ELR (cell line): ENCODE measurements at places on chromosomes 16 and 17.

DNA sequence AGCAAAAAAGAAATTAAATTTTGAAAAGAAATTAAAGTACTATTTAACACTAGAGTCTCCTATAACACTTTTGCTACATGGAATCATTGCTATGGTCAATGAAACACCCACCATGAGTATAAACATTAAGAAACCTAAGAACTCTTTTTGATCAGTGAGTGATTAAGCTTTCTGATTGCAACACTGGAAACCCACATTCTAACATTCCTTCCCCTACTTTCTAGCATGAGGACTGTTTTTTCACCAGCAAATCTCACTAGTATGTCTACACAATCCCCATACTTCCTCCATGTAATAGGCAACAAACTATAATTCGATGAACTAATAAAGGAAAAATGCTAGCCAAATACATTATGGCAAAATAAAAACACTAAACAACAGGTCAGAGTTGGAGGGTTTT, 54.7 kb downstream of the SKAP1 start:
- DNase-seq, result peak; percentile 44

- DNase-seq, result no peak
Measured at GRCh38 chr17:63838631-63839171, 3.8 kb downstream of the SMARCD2 start.

DNA sequence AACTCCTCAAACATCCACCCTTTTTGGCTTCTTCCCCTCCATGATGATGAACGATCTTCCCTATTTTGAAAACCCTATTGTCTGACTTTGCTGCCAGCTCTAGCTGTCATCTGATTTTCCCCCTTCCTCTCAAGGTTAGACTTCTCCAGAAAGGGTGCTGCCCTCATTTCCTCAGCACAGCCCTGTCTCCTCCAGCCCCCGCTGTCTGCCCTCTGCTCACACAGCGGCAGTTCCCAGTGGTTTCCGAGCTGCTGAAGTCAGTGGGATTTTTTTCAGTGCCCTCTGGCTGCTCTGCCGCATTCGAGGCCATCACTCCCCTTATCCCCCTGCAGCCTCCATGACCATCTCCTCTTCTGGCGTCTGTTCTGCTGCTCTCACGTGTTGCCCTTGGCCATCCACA, 26.6 kb upstream of the C17orf107 start:
- DNase-seq, result no peak

GRCh38 chr17:78174346-78174869, 6.0 kb downstream of the SYNGR2 start:
- DNase-seq, result no peak

DNA sequence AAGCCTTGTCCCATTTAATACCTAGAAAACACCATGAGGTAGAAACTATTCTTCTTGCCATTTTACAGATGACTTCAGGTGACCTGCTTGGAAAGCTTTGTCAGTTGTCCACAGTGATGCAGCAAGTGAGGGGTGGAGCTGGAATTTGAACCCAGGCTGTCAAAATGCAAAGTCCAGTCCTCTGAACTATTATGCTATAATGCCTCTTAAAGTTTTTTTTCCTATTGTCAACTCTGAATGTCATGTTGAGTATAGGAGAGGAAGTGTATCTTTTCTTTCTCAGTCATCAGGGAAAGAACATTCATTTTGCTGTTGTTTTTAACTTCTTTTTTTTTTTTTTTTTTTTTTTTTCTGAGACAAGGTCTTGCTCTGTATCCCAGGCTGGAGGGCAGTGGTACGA, 525.6 kb downstream of the XYLT1 start:
- DNase-seq, result no peak

GRCh38 chr16:11692651-11693050, 24.4 kb downstream of the SNN start:
- no peak for DNase-seq

DNA sequence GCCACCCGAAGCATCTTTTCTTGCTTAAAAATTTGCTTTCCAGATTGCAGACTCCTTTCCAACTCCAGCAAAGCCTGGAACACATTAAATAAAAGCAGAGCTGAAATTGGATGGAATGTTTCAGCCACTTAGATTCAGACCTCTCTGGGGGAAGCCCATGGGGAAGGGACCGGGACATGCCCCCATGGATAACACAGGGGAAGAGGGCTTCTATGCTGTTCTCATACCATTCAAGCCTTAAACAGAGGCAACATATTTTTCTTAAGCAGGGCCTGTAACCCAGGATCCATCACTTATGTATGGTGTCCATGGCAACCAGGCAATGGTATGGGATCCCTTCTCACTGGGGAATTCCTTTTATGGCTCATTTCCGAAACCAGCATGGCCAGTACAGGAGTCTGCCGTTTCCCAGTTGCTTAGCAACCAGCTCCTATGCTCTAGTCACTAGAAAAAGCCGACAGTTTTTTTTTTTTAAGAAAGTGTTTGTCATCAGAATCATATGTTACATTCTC, 62.0 kb upstream of the MARCHF10 start:
- peak; percentile 91 for DNase-seq

DNA sequence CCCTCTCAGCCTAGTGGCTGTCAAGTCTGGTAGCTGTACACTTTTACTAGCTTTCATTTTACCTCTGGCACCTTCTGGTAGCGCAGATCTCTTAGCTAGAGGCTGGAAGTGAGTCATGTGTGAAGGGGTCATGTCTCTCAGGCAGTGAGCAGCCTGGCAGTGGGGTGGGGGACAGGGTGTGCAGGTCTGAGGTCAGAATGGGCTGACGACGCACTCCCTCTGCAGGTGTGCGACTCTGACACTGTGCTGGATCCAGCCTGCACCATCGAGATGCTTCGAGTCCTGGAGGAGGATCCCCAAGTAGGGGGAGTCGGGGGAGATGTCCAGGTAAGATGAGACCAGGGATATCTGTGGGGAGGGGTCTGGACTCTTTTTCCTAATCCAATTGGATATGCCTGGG, 7.8 kb downstream of the HAS3 start:
- DNase-seq, result peak; percentile 29

DNA sequence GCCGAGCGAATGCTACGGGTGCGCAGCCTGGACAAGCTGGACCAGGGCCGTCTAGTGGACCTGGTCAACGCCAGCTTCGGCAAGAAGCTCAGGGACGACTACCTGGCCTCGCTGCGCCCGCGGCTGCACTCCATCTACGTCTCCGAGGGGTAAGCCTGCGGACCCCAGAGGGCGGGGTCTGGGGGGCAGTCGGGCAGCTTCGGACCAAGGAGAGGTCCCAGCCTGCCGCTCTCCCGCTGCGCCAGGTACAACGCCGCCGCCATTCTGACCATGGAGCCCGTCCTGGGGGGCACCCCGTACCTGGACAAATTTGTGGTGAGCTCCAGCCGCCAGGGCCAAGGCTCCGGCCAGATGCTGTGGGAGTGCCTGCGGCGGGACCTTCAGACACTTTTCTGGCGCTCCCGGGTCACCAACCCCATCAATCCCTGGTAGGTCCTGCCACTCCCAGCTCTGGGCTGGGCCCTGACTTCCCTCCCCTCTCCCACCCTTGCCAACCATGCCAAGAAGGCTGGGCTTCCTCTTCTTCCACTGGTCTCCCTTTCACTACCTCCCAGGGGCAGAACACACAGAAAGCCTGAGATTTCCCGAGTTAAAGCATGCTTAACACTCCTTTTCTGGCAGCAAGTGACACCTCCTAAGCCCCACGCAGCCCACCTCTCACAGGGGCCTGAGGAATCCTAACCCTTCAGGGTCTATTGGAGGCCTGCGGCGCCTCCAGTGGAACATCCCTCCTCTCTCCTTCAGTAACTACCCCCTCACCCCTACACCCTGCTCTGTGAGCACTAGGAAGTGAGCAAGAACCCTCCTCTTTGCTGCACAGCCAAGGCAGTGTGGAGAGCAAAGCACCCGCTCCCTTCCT, 3.2 kb downstream of the NAGS start:
- DNase-seq, result peak; percentile 53
